ENCODE measurements at places on chromosomes 7 and 10. TPM values are rescaled to one million over a fixed set of nuclear protein-coding genes. Genes with fewer than 3 reads are reported as not detected.

The ACSM6 gene
- not detected for total RNA-seq

The TUBAL3 gene
- total RNA-seq = not detected

The COL26A1 gene
- total RNA-seq = not detected

The LIPK gene
- not detected for total RNA-seq

The TMEM229A gene
- total RNA-seq = 0.59 TPM

The SRI gene
- 63.4 TPM for total RNA-seq

The MYL10 gene
- total RNA-seq = not detected

The TRIM73 gene
- total RNA-seq = 0.55 TPM

The SPDYE16 gene
- total RNA-seq = not detected

The PVRIG gene
- total RNA-seq = 0.43 TPM

The AKR1C8 gene
- not detected for total RNA-seq

The NKX1-2 gene
- total RNA-seq = not detected

The SEMA4G gene
- 4.0 TPM for total RNA-seq

The FKBP6 gene
- total RNA-seq = not detected

The UBN2 gene
- total RNA-seq = 8.5 TPM

The BUB3 gene
- 36.9 TPM for total RNA-seq

The CPXM2 gene
- total RNA-seq = 8.3 TPM

The SLC13A1 gene
- not detected for total RNA-seq

The NPTX2 gene
- total RNA-seq = 6.7 TPM

The ELAPOR2 gene
- 9.1 TPM for total RNA-seq

The SLC18A3 gene
- total RNA-seq = not detected

The GDF10 gene
- 0.63 TPM for total RNA-seq

The TEX36 gene
- total RNA-seq = not detected

The EPO gene
- not detected for total RNA-seq

The TAX1BP1 gene
- 90.0 TPM for total RNA-seq

The ATG9B gene
- total RNA-seq = not detected

The NEUROG3 gene
- total RNA-seq = not detected

The KLF6 gene
- total RNA-seq = 29.1 TPM

The LRRC18 gene
- total RNA-seq = not detected

The RNF32 gene
- total RNA-seq = 0.79 TPM

The NAT16 gene
- not detected for total RNA-seq

Measured in right atrium auricular region (tissue), 2 donors.